ENCODE measurements at places on chromosomes 11 and 22.
A peak's percentile ranks its signal among the peaks of the same experiment; 100 is the strongest.

DNA sequence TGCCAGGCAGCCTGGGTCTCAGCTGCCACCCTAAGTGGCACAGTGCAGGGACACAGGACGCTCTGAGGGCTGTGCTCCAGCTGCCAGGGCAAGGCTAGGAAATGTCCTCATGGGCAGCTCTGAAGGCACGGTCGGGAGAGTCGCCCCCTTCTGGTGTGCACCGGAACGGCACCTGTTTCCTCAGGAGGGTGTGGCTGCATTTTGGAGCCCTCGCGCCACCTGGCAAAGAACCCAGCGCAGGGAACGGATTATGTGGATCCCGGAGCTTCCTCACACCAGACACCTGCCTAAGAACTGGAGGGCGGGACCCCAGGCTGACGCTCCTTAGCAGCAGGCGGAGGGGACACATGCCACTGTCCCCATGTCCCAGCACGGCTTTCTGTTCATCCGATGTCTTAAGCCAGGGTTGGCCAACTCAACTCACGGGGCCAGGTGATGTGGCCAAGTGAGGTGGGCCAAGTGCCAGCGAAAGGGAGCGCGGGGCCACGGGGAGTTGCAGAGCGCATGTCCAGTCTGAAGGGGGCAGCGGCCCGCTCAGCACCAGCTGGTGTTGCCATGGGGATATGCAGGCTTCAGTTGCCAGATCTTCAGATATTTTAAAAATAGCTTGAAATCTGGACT, 5.1 kb upstream of the SLC22A8 start:
- DNase-seq: no peak

DNA sequence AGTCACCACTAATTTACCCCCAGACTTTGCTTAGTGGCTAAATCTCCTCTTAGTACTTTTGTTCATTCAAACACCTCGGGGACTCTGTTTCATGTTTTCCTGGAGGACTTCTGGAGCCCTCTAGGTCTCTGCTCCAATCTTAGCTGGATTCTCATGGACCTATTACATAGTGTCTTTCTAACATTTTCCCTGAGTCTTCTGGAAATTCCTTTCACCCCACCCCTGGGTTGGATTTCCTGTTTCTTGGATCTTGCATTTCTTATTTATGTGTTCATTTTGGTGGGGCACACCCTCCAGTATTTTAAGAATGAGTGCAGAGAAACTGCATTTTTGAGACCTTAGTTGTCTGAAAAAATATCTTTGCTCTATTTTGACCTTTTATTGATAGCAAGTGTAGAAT, 220.1 kb downstream of the BLID start:
- no peak for DNase-seq

- DNase-seq: no peak
Observed at GRCh38 chr11:44579302-44579761, 13.9 kb downstream of the CD82 start.

- no peak for DNase-seq
Observed at GRCh38 chr11:43504316-43504950, 145.7 kb downstream of the TTC17 start.

DNA sequence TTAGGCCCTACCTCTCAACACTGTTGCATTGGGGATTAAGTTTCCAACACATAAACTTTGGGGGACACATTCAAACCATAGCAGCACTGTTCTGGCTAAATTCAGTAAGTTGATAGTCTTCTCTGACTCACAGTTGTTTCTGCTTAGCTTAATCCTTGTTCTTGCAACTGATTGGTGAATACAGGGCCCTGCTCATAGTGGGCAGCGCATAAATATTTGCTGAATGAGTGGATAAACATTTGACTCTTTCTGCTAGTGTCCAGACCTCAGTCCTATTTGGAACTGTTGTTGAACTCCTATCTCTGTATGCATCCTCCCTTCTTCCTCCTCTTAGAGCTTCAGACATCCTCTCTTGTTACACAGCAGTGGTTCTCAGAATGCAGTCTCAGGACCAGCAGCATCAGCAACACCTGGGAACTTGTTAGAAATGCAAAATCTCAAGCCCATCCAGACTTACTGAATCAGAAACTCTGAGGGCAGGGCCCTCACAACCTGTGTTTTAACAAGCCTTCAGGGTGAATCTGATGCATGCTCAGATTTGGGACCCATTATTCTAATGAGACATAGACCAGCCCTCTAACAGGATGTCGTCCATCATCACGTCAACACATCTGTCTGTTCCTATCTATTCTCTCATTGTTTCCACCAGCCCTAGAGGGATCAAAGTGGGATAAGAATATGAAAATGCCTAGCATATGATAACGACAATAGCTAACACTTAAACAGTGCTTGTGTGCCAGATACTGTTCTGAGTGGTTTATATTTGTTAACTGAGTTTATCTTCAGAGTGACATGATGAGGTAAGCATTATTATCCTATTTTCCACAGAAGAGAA, 22.3 kb downstream of the SPON1 start:
- no peak for DNase-seq

- no peak for DNase-seq
Observed at GRCh38 chr11:28659716-28660348, 551.6 kb downstream of the METTL15 start.

GRCh38 chr11:108698844-108699642, 34.2 kb downstream of the DDX10 start:
- DNase-seq: no peak

DNA sequence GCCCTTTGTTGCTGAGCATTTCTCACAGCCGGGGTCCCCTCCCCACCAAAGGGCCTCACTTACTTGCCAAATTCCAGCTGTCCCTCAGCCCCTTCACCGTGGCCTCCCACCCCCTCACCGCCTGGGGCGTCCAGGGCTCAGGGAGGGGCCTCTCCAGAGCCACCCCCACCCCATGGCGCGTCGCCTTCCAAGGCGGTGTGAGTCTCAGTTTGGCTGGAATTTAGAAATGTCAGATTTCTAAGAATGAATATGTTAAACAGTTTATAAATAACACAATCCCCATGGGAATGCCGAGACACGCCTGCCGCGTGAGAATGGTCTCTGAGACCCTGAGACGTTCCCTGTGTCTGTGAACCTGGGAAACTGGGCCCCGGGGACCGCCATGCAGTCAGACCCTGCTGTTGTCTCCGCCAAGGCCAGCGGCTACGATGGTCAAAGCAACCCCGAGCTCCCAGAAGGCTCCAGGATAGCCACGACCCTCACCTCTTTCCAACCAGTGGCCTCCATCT, 28.9 kb downstream of the CELSR1 start:
- DNase-seq: no peak

GRCh38 chr11:134474942-134475341, 62.9 kb upstream of the B3GAT1 start:
- no peak for DNase-seq

GRCh38 chr11:70618431-70619101, 220.2 kb downstream of the CTTN start:
- peak; percentile 30 for DNase-seq

DNA sequence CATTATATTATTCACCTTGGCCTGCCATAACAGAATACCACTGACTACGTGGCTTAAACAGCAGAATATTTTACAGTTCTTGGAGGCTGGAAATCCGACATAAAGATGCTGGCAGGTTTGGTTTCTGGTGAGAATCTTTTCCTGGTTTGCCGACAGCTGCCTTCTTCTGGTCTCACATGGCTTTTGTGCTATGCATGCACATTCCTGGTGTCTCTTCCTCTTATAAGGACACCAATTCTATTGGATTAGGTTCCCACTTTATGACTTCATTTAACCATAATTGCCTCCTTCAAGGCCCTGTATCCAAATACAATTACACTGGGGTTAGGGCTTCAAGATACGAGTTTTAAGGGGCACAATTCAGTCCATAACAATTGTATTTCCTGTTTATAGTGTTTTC, 17.1 kb downstream of the RNF214 start:
- no peak for DNase-seq

DNA sequence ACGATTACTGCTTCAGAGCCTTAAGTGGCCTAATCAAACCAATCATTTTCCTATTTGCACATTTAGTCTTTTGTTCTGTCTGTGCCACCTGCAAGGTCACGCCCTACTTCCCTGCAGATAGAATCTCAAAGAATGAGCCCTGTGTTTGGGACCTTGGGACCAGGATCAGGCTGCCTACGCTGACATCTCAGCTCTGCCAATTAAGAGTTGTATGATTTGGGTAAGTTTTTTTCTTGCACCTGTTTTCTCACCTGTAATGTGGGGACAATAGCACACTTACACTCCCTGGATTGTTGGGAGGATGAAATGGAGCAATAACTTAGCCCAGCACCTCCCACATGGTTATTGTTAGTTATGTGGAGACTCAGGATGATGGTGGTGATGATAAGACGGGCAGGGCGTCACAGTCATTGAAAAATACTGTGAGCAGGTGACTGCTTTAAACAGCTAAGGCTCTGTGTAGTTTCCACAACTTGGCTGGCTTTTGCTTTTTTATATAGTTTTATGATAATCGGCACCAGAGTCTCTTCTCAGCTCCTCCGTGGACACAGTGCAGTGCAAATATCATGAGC, 155.0 kb downstream of the ADAMTS15 start:
- no peak for DNase-seq

GRCh38 chr11:20839231-20839630, 169.8 kb downstream of the NELL1 start:
- DNase-seq: peak; percentile 9

DNA sequence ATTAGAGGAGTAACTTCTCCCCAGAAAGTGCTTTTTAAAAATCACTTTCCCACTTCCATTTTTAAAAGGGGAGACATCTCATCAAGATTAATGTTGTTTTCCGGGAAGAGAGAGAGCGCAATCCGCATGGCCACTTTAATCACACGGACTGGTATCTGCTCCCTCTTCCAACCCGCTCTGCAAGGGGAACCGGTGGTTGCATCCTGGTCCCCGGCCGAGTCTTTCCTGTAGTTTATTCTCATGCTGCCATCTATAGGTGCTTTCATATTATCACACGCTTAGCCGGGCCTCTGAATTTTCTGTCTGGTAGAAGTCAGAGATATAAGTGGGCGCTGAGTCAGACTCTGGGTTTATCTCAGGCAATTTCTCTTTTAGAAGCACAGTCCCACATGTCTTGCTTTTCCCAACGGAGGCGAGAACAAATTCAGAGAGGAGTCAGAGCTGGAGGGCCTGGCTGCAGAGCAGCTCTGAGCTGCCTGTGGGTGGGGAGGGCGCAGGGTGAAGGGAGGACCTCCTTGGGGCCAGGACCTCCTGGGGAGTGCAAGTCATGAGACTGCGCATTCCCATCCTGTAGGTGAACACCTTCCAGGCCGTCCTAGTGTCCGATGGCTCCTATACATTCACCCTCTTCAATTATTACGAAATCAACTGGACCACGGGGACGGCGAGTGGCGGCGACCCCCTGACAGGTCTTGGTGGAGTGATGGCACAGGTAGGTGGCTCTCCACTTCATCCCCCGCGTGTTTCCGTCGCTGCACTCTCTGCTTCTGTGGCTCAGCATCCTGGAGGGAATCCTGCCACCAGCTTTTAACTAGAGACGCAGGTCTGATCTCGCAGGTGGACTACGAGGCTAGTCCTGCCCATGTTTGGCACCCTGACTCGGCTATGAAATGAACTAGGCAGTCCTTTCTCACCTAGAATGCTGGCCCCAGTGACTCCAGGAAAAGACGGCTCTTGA, 11.7 kb downstream of the TECTA start:
- peak; percentile 33 for DNase-seq

GRCh38 chr22:22171357-22172218, 73.0 kb upstream of the VPREB1 start:
- no peak for DNase-seq

DNA sequence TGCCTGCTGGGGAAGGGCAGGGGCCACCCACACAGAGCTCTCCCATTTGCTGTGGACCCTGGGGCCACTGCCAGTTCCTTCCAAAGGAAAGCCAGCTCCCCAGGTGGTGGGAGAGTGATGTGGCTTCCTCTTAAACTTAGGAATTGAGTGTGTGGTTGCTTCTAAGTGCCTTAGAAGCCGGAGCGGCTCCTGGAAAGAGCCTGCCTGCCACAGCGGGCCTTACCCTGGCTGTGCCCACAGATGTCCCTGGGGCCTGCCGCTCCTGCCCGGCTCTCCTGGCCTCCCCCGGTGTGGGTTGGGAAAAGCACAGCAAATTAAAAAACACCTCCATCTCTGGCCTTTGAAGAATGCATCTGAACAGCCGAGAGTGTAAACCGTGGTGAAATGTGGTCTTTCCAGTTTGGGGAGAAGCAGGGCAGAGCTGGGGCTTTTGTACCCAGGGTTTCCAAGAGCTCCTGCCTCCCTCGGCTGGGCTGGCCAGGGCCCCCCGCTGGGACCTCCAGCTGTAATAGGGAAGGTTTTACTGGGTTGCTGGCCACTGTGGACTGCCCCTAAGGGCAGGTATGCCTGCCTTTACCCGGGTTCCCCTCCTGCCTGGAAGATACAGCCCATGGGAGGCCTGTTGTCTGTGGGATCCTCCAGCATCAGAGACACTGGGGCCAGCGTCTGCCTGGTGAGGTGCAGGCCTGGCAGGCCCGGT, 30.2 kb downstream of the LRP5 start:
- no peak for DNase-seq

DNA sequence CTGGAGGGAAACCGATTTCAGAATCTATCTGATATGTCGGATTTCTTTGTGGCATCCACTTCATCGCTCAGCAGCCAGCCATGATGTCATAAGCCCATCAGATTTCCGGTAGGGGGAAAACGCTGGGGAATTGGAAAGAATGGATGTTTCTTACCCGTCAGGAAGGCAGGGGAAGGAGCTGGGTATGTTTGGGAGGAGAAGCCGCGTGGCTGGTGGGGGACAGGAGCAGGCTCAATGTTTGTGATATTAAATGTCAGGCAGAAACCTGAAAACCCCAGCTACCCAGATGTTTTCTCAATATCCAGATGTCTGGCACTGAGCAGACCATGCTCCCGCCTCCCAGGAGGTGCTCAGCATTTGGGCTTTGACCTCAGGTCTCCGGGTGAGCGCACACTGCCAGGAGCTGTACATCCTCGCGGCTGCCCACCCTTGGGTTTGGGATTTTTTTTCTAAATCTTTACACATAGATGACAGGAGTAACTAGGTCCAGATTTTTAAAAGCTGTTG, 67.5 kb downstream of the NFAM1 start:
- DNase-seq: no peak

- no peak for DNase-seq
Observed at GRCh38 chr11:108093128-108093904, 28.1 kb upstream of the ACAT1 start.

GRCh38 chr11:134759274-134759673, 347.2 kb upstream of the B3GAT1 start:
- no peak for DNase-seq

DNA sequence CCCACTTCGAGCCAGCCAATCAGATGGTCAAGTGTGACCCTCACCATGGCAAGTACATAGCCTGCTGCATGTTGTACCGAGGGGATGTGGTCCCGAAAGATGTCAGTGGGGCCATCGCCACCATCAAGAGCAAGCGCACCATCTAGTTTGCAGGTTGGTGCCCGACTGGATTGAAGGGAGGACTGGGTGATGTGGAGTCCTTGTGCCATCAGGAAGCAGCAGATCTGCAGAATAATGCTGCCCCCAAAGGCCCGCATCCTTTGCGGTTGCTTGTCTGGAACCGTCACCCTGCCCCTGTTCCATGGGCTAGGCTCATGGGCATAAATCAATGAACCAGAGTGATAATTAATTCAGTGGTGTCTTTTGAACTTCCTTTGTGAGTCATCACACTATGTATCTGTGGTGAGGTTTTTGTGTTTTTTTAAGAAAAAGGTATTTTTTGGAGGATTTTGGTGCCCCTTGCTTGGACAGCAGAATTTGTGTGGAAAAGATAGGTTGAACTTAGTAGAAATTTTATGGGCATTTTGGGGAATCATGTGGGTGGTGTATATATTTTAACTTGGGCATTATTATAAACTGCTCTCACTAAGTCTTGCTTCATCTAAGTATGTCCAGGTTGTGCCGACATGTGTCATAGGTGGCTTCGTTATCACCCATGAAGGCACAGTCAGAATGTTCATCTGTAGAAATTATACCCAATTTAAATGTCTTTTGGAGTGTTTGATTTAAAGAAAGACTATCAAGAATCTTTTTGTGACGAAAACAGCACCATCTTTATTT, 22.3 kb downstream of the LRRC74B start:
- no peak for DNase-seq

All from NCI-H2081 treated with DMSO at 0.1 percent for 48 hours (cell line).